ELF-1 (cell line): ENCODE measurements at places on chromosomes 6 and 20.
A peak's percentile ranks its signal among the peaks of the same experiment; 100 is the strongest.

GRCh38 chr6:36851149-36851614, 11.9 kb upstream of the CPNE5 start:
- DNase-seq = peak; percentile 66

DNA sequence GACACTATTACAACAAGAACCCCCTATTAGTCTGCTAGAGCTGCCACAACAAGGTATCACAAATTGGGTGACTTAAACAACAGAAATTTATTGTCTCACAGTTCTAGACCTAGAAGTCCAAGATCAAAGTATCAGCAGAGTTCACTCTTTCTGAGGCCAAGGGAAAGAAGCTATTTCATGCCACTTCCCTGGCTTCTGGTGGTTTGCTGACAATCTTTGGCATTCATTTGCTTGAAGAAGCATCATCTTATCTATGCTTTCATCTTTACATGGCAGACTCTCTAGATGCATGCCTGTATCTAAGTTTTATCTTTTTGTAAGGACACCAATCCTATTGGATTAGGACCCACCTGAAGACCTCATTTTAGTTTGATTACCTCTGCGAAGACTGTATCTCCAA, 296.8 kb upstream of the MARCKS start:
- no peak for DNase-seq

GRCh38 chr6:122049341-122049740, 350.1 kb upstream of the HSF2 start:
- DNase-seq = no peak

GRCh38 chr6:29653452-29654038, 3.3 kb upstream of the MOG start:
- DNase-seq = no peak

- DNase-seq = no peak
Measured at GRCh38 chr20:45323731-45324130, 15.6 kb upstream of the MATN4 start.

GRCh38 chr6:108732091-108732870, 115.9 kb upstream of the ARMC2 start:
- peak; percentile 52 for DNase-seq

DNA sequence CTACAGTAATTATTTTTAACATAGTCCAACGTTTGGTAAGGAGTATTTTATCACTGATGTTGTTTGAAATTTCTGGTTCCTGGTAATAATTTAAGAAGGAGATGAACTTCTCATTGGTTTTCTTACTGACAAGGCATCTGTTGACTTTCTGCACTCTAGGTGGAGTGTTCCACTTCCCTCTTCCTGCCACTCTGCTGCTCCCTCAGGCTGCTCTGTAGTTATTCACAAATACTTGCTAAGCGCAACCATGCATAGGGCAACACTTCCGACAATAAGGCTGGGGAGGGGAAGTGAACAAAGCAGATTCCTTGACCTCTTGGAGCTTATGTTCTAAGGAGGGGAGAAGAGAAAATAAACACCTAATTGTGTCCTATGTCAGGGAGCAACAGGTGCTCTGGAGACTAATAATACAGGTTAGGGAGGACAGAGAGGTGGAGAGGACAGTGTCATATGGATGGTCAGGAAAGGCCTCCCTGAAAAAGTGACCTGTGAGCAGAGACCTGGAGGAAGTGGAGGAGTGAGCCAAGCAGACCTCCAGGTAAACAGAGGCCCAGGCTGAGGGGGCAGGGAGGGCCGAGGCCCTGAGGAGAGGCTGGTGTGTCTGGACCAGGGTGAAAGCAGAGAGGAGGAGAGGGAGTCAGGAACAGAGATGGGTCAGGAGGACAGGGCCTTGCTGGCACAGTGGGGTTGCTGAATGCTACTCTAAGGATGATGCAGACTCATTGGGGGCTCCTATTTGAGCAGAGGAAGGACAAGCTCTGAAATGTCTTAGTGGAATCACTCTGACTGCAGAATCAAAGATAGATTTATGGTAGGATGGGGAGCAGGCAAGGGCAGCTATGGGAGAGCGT, 134.8 kb upstream of the SLC24A3 start:
- no peak for DNase-seq

DNA sequence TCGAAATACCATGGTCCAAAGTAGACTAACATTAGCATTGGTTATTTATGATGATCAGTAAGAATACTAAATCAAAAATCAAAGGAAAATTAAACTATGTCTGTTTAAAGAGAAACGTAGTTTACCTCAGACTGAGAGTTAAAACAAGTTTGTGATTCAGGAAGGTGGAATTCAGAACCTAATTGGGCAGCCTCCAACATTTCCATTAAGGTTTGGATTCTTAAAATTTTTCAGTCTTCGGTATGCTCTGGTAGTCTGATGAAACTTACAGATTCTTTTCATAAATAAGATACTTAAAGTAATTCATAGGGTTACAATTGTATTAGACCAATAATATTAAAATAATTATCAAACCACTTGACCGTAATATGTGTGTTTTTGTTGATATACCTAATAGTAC, 18.6 kb downstream of the HFE start:
- no peak for DNase-seq

DNA sequence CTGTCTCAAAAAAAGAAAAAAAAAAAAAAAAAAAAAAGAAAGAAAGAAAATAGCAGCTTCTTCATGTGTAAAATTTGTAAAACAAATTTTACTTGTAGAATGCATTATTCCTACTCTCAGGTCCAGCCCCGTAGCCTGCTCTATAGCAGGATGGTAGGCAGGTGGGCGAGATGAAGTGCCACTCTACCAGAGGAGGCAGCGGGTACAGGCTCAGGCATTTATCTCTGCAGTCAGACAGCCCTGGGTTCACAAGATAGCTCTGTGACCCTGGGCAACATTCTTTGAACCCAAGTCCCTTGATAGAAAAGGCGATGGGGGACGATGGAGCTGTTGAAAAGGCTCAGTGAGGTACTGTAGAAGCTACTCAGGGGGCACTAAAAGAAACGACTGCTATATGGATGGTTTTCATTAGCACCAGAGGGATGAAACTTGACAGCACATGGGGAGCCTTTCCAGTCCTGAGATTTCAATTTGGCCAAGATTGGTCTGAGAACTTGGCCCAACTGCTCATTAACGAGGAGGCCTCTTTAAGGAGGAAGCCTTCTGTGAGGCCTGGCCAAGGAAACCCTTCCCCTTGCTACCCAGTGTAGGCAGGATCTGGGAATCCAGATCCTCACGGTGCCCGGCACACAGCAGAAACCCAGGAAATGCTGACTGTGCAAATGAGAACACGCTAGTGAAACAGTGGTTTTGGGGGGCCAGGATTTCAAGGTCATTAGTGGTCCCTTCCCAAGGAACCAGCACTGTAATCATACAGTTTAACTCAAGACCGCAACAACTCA, 63.1 kb downstream of the MYH7B start:
- no peak for DNase-seq

- DNase-seq = no peak
Measured at GRCh38 chr6:134954272-134955000, 4.5 kb upstream of the ALDH8A1 start.

DNA sequence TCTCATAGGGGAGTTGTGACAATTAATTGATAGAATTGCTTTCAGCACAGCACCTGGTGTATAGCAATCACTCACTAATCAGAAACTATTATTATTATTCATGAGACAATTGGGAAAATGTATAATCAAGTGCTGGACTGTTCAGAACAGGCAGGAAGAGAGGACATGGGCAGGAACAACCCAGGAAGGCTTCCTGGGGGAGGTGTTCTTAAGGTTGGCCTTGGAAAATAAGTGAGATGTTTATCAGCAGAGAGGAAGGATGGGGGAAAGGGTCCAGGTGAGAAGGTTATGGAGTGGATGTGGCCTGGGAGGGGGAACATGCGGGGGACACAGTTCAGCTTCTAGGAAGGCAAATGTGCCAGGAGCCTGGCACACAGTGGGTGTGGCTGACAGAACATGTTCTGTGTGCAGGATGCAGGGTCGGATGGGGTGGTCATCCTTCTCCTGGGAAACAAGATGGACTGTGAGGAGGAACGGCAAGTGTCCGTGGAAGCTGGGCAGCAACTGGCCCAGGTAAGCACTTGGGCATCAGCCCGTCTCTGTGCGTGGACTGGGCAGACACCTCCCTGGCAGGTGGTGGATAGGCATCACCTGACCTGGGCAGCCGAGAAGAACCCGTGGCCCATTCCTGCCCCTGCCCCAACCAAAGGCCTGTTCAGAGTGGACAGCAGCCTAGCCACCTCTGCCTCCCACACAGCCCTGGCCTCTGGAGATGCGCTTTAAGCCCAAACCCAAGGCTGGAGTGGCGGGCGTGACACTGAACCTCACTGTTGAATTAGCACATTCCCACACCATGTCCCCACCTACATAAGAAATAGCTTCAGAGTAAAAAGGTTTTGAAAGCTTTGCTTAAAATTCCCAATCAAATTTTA, 30.9 kb downstream of the RAB44 start:
- DNase-seq = no peak

GRCh38 chr6:14730654-14731053, 515.2 kb upstream of the JARID2 start:
- DNase-seq = no peak

DNA sequence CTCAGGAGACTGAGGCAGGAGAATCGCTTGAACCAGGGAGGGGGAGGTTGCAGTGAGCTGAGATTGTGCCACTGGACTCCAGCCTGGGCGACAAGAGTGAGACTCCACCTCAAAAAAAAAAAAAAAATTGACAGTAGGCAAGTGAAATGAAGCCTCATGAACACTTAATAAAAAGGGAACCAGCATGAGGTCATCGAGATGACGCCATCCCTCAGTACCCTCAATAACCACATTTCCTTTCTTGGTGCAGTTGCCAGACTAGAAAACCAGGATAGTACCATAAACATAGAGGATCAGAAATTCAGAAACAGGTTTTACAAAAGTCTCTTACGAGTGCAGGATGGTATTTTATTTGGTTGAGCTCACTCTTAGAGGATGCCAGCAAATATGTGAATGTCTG, 584.1 kb downstream of the MAFB start:
- no peak for DNase-seq

- DNase-seq = no peak
Measured at GRCh38 chr6:13484138-13484708, 3.2 kb downstream of the GFOD1 start.

DNA sequence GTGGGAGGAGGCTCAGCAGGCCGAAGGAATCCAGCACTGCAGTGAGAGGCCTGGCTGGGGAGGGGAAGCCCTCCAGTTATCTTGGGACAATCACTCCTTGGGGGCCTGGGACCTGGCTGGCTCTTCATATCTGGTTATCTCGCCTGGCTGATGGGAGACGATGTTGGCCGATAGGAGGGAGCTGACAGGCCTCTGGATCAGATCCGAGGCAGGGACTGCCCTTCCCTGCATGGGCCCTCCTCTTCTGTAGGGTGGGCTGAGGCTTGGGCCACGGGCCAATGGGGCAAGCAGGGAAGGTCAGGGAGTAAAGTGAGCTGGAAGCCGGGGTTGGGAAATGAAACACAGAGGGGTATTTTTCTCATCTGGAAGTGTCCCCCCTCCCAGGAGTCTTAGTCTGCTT, 25.2 kb downstream of the MANBAL start:
- peak; percentile 85 for DNase-seq

DNA sequence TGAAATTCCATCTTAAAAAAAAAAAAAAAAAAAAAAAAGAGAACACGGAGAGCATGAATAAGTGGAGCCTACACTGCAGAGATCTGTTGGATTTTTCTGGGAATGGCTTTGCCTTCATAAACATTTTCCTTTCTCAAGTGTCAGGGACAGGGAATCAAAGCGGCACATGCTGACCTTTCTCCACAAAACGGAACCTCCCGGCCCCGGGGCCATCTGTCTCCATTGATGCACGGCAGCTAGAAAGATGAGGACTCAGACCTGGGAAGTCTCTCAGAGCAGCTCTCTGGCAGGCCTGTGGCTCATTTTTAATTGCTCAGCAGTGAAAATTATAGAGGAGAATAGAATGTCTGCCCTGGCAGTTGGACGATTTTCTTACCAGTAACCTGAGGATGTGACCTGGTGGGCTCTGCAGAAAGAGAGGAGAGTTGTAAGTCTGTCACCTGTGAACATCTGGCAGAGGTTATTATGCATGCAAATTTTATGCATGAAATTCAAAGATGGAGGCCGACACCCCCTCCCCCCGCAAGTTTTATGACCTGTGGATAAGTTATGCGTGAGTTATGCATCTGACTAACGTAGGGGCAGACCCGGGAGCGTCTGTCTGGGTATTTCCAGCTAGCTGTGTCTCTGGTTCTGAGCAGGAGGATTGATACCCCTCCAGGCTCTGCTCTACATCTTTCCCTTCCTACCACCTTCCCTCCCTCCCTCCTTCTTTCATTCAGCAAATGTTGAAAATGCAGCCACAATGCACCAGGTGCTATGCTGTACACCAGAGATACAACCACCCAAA, 352.5 kb downstream of the CDH26 start:
- no peak for DNase-seq

DNA sequence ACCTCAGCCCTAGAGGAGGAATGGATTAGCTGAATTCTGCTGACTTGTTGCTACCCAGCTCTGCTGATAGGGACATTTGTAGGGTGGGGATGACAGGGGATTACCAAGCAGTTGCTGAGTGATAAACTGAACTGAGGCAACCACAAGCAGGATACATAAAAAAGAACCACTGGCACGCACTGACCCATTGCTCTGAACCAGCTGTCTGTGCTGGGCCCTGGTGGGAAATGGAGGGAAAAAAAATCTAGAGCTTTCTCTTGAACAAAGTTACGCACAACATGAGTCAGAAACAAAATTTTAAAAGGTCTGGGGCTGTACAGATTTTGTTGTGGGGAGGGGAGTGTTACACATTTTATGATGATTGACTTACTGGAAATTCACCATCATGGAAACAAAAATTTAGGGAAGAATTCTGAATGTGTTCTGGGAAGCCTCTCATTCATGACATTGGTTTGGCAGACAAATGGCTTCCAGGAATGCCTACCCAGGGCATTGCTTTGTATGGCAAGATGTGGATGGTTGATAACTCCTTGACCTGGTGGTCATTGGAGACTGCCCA, 37.7 kb downstream of the FOXO3 start:
- peak; percentile 27 for DNase-seq

GRCh38 chr6:166277892-166278578, 30.2 kb downstream of the PRR18 start:
- DNase-seq = no peak

DNA sequence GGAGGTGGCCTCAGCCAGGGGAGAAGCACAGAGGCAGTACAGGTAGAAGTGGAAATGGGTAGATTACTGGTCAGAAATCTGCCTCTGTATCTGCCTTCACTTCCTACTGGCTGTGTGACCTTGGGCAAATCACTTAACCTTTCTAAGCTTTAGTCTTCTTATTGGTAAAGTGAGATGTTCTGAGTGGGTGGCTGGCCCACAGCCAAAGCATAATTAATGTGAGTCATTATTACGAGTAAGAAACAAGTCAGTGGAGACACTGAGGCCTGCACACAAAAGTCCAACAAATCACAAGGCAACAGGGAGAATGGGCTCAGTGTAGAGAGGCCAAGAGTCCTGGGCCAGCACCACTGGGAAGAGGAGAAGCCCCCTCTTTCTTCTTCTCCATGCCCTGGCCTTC, 39.1 kb downstream of the NRN1 start:
- DNase-seq = no peak

GRCh38 chr6:104705095-104705707, 154.5 kb downstream of the HACE1 start:
- no peak for DNase-seq
